ENCODE measurements at places on chromosomes 4 and X.

GRCh38 chr4:1466034-1466862 is 60.0 kb upstream of the NKX1-1 start:
- DNase-seq: no peak

DNA sequence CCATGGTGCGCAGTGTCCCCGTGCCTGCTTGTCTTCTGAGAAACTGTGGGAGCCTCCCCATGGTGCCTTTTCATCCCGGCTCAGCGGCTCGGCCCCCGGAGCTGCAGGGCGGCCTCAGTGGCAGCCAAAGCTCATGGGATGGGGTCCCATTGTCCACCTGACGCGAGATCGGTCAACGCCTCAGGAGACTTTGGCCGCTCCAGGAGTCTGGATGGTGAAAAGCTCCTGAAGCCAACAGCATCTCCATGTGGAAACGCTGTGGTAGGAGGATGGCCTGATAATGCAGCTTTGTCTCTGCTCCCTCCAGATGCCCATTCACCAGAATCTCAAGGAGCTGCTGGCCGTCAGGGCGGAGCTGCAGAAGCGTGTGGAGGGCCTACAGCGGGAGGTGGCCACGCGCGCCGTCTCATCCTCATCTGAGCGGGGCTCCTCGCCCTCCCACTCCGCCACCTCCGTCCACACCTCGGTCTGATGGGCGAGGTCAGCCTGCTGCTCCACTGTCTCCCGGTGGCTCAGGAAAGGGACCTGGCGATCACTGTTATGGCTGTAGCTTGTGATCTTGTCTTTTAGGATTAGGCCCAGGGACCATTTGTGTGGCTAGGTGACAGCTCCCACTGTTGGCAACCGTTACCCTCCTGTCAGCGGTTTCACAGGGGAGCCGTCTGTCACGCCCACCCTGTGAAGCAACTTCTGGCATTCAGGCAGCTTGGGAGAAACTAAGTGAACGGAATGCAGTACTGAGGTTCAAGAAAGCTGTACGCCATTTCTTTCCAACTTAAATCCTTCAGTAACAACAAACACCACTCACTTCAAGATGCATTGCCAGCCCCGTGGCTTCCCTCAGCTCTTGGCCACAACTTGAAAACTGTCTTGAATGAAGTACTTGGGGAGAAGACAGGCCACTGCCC is 69.3 kb downstream of the MTMR1 start:
- DNase-seq: no peak

DNA sequence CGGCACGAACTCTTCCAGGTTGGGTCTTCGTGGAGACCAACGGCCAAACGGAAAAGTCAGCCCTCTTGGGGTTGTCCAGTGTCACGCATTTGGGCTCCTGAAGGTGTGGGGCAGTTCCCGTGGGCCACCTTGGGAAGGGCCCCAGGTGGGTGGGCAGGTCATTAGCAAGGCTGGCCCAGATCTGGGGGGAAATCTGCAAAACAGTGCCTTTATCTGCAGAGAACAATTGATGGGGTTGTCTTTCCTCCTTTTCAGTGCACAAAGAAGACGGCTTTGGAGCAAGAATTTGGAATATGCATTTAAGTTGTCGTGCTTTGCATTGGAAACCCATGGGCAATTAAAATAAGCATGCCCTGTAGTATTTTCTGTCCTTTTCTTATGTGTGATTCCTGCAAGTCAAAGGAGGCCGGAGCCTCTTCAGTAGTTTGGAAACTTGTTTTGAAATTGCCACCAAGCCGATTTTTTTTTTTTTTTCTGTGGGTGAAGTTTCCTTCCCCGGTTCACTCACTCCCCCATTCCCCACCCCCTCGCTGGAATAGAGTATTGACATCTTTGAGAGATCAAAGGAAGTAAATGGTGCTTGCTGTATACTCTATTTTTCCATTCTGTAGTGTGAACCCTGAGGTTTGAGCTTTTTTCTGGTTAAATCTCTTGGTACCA is 9.8 kb downstream of the ZIC3 start:
- no peak for DNase-seq

GRCh38 chr4:55435141-55435841 is 39.5 kb downstream of the TMEM165 start:
- DNase-seq: no peak
